ENCODE measurements at places on chromosomes 11 and 22.

GRCh38 chr22:41762980-41763779, 37.3 kb upstream of the CCDC134 start:
- peak; percentile 6 for DNase-seq

DNA sequence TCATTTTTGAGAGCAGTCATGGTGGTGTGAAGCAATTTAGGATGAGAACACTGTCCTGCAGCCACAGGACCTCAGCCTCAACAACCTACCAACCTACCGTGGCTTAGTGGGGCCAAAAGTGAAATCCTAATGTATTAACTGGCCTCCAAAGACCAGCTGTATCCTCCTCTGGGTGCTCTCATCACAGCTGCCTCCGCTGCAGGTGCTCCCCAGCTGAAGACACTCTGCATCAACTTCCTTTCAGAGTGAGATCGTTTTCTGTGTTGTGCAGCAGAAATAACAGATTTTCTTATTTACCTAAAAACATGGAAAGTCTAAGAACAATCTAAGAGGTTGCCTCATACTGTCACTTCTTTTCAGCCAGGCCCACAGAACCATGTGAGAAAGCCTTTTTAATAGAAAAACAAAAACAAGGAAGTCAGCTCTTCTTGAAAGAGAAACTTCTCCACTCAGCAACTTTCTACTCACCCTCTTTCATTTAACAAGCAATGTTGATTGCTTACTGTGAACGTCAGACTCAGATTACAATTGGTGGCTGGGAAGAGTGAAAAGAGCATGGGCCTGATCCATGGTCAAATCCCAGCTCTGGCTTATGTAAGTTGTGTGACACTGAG, 136.1 kb downstream of the TENM4 start:
- DNase-seq, result no peak

DNA sequence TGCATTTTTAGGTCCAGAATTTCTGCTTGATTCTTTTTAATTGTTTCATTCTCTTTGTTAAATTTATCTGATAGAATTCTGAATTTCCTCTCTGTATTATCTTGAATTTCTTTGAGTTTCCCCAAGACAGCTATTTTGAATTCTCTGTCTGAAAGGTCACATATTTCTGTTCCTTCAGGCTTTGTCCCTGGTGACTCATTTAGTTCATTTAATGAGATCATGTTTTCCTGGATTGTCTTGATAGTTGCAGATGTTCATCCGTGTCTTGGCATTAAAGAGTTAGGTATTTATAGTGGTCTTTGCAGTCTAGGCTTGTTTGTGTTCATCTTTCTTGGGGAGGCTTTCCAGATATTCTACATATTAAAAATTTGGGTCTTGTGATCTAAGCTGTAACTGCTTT, 694.8 kb upstream of the CCDC179 start:
- DNase-seq, result no peak

DNA sequence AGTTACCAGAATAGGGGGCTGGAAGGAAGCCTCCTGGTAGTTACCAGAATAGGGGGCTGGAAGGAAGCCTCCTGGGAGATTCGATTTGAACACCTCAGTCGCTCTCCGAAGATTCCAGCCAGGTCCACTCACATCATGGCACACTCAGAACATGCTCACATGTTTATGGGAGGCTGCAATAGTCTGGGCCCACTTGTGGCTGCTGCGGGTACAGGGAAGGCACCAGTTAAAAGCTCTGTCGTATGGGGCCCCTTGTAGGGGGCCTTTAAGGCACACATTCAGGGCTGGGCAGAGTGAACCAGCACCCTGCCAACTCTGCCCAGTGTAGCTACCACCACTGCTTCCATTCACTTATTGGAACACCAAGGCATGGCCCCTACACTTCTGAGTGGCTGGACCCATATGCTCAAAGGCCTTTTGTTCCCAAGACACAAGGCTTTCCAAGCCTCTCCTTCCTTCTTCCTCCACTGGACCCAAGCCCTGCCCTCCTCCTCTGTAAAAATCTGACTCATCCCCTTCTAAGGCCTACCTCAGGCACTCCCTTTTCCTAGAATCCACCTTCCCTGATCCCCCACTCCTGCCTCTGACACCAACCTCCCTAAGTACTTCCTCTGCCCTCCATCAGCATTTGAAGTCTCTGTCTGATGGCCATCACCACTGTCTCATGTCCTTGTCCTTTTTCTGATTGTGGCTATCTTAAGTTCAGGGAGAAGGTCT, 28.0 kb downstream of the USP35 start:
- DNase-seq, result no peak

Data from activated CD4-positive, alpha-beta T cell treated with anti-CD3 and anti-CD28 coated beads, Interleukin-2, amount 50 U/mL, for 4 hours (primary cell).